ENCODE measurements at places on chromosomes 1 and 21. TPM values are rescaled to one million over a fixed set of nuclear protein-coding genes. Genes with fewer than 3 reads are reported as not detected.

CFAP74 gene
- 0.62 TPM for total RNA-seq

C1orf115 gene
- total RNA-seq = 20.6 TPM

TMEM61 gene
- total RNA-seq = not detected

DNA sequence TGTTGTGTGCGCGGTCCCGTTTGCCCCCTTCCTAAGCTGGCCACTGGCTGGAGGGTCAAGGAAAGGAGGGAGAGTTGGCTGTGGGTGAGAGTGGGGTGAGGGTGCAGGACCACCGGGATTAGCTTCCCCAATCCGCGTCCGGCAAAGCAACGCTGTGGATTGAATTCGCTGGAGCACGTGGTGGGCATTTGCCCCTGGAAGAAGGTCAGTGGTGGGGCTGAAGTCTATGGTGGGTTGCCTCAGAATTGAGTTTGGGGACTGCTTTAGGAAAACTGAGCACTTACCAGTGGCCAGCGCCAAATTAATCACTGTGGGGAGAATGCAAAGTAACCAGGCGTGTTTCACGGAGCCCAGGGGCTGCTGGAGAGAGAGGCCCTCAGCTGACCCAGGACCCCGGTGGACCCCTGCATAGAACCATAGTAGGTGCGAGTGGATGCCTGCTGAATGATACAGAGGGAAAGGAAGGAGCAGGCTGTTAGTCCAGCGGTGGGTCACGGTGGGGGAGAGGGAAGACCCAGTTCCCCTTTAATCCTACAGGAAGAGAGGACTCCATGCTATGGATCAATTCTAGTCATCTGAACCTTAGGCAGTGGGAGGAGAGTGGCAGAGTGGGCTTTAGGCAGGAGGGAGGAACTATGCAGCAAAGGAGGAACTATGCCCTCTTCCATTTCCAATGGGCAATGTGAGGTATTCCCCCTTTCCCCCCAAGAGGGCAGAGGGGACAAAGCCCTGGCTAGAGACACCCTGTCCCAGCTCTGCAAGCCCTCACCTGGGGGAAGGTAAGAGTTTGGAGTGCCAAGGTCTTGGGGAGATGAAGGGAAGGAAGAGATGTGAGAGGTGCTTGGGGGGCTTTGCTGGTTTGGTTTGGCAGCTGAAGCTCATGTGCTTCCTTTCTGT is 1.2 kb downstream of the TNFRSF8 start:
- DNase-seq = no peak

DNA sequence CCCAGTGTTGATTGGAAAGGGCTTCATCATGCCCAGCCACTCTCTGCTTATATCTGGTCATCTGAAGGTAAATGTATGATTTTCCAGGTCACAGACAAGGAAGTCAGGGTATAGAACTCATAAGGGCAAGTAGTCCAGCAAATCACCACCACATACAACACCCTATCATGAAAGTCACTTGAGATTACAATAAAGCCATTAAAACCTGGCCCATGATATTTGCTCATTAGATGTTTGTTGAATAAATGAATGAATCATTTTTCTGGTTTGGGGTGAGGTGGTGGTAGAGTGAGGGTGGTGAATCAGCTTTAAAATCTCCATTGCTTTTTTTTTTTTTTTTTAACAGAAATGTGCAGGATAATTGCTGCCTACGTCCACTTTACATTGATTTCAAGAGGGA is 91.9 kb downstream of the TGFB2 start:
- DNase-seq = no peak

DNA sequence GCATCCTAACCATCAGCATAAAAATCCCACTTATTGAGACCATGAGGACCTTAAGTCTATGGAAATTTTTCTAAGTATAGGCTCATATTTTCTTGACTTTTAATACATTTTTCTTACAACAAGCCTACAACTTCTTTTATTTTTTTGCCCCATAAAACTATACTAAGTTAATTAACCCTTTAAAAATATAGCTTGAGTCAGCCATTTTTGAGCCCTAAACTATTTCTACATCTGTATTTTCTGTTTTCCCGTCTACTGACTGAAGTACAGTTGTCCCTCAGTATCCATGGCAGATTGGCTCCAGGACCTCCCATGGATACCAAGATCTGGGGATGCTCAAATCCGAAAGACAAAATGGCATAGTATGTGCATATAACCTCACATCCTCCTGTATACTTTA is 55.0 kb downstream of the CHD1L start:
- DNase-seq = no peak

DNA sequence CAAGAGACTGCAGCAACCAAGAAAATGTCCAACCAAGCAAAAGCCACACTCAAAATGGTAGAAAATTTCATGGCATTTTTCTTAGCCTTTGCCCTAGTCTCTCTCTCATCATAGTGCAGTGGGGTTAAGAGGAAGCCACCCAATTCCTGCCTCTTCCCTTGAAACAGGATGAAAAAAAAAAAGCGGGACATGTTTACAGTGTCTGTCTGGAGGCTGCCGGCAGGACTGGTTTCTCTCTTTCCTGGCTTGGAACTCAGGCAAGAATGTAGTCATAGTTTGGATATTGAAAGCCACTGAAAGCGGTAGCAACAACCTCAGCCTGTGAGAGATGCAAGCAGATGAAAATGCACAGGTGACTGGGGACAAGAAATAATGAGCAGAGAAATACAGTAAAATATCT is 13.3 kb upstream of the TNFSF18 start:
- DNase-seq = no peak

DNA sequence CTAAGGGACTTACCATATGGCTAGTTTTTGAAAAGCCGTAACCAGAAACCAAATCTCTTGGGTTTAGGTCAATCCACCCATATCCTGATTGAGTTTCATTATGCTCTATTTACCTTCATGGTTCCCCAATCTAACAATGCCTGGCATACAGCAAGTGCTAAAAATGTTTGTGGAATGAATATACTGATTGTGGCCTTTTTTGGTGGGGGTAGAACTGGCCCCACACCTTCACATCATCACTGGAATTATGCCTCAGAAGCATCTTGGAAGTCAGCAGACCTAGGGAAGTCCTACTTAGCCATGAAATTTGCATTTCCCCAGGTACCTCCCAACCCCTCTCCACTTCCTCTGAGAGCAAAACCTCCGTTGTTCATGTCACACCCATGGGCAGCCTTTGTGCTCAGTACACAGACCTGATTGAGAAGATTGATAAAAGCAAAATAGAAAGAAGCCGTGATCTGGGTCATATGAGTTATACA is 17.8 kb upstream of the SLAMF1 start:
- no peak for DNase-seq

- DNase-seq = no peak
Observed at GRCh38 chr21:31660259-31660565, 719 bp downstream of the SOD1 start.

DNA sequence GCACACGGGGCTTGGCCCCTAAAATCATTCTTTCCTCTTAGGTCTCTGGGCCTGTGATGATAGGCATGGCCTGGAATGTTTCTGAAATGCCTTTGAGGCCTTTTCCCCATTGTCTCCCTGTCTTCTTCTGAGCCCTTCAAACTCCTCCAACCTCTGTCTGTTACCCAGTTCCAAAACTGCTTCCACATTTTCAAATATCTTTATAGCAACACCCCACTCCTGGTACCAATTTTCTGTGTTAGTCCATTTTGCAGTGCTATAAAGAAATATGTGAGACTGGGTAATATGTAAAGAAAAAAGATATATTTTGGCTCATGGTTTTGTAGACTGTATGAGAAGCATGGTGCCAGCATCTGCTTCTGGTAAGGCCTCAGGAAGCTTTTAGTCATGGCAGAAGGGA is 158.8 kb downstream of the TM2D1 start:
- DNase-seq = no peak

DNA sequence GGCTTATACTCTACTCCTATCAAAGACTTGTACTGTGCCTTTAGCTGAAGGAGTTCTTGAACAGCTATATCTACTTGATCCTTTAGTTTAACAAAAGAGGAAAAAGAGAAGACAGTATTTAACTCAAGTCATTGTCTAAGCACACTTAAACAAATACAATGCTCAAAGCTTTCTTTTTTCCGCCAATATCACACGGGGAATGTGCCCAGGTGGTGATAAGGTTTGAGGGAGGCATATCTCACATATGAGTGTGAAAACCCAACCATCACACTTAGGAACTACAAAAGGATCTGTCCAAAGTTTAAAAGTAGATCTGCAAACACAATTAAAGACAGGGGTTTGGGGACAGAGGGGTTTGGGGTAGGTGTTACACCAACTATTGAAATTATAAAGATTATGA is 59.0 kb upstream of the SLC30A10 start:
- DNase-seq = no peak

DNA sequence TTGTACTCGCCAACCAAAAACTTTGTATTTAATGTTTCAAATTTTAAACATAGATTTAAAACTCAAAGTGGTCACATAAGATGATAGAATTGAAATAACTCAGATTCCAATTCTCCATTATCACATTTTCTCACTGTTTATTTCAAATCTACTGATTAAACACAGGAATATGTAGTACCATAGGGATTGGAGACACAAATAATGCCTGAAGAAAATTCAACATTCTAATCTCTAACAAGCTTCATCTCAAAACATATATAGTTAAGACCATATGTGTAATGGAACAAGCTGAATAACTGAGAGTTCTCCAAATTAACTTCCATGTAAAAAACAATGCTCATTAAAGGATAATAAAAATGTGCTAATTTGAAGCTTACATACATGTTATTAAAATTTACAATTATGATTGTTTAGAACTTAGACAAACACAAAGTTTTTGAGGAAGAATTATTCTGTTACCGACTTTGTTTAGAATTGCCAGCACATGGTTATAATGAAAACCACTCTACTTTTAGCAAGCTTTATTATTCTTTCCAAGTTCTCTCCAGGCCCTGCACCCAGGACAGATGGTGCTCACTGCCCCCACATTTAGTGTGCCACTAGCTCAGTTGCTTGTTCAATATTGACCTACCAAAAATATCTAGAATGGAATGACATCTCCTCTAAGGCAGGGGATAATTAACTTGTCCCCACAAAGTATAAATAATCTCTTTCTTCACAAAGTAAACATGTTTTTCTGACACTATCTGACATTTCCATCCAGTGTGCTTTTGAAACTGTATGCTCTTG is 467.2 kb downstream of the TTLL7 start:
- no peak for DNase-seq

DNA sequence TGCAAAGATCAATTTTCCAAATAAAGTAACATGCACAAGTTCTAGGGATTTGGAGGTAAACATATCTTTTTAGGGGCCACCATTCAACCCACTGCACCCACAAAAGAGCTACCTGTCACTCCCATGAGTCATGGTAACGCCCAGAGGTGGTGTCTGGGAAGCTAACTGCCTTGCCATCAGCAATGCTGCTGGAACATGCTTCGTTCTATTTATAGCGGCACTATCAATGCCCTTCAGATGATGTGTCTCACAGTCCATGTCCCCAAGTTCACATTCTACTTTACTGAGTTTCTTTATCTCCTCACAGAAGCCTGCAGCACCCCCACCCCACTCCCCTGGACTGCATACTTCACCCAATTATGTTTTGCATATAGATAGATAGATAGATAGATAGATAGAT is 95.4 kb downstream of the LPAR3 start:
- DNase-seq = no peak

DNA sequence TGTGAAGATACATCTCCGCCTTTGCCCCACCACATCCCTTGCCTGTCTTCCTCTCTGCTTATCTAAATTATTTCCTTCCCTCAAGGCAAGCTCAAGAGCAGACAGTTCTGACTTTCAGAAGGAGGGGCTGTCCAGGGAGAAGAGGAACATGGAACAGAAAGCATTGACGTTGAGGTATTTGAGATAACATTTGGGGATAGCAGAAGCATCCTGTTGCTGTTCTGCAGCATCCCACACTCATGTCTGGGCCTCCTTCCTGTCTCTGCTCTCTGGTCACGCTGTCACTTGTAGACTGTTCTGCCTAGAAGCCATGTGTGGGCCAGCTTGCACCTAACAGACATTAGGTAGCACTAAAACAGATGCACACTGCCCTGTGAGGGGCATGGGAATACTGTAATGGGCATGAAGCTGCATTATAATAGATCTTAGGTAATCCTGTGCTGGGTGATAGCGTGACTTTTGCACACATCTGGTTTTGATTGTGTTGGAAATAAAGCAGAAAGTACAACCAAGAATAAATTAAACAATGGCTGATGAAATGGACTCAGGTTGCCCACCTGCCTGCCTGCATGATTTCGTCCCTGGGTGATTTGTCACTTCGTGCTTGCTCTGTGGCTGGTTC is 660 bp upstream of the RD3 start:
- DNase-seq = no peak
